Astrocyte (in vitro differentiated cells and primary cell): ENCODE measurements at places on chromosomes 4 and X. TPM values are rescaled to one million over a fixed set of nuclear protein-coding genes. Genes with fewer than 3 reads are reported as not detected.

Gene SPIN4
- total RNA-seq: 3.1 and 4.9 TPM in 2 replicates

Gene AFP
- 8.6 and 11.3 TPM in 2 replicates for total RNA-seq

Gene GPRASP1
- total RNA-seq: 2.3 and 2.7 TPM in 2 replicates

Gene MAGEE2
- total RNA-seq: not detected in 2 replicates

Gene SLC34A2
- total RNA-seq: 0.26 and 0.32 TPM in 2 replicates

Gene BBS7
- 21.0 TPM in 2 replicates for total RNA-seq

Gene CXCL6
- 16.7 and 18.5 TPM in 2 replicates for total RNA-seq

Gene KDR
- total RNA-seq: 2.5 TPM in 2 replicates

Gene RIBC1
- total RNA-seq: 0.34 and 0.46 TPM in 2 replicates

Gene PROM1
- total RNA-seq: 34.5 and 38.0 TPM in 2 replicates

Gene RBMX
- 120 and 133 TPM in 2 replicates for total RNA-seq

Gene DRD5
- total RNA-seq: not detected in 2 replicates

Gene CYTL1
- 9.2 and 9.6 TPM in 2 replicates for total RNA-seq
